ENCODE measurements at places on chromosomes 16 and 17. TPM values are rescaled to one million over a fixed set of nuclear protein-coding genes. Genes with fewer than 3 reads are reported as not detected.

CMTM1 gene
- total RNA-seq = 2.4 TPM

TEKT1 gene
- not detected for total RNA-seq

FASN gene
- total RNA-seq = 144 TPM

ZNF652 gene
- total RNA-seq = 10.6 TPM

NOG gene
- total RNA-seq = 1.00 TPM

SPATA32 gene
- total RNA-seq = 0.11 TPM

SAMD14 gene
- total RNA-seq = 0.37 TPM

FOXK2 gene
- total RNA-seq = 44.3 TPM
